ENCODE measurements at places on chromosomes 2 and 18. TPM values are rescaled to one million over a fixed set of nuclear protein-coding genes. Genes with fewer than 3 reads are reported as not detected.

DNA sequence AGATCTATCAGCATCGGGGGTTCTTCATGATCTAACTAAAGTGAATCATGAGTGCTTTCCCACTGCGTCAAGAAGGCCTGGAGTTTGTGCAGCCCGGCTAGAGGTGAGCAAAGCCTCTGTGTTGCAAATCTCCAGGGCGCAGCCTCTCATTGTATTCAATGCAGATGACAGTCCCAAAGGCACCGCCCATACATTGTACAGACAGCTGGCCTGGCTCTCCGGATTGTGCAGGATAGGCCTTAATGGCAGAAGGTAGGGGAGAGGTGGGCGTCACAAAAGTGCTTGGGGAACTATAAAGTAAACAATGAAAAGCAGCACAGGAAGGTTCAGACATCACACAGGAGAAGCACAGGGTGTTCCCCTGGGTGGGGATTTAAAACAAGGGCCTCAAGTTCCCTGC, 907 bp upstream of the GYPC start:
- peaks cover 34% of the 10 kb centered on the region for H3K4me1 ChIP-seq
- H3K27ac ChIP-seq = peak overlapping the region; percentile 97
- no peaks in the 10 kb centered on the region for H3K27me3 ChIP-seq
- H3K4me3 ChIP-seq = peak overlapping the region; percentile 95

DNA sequence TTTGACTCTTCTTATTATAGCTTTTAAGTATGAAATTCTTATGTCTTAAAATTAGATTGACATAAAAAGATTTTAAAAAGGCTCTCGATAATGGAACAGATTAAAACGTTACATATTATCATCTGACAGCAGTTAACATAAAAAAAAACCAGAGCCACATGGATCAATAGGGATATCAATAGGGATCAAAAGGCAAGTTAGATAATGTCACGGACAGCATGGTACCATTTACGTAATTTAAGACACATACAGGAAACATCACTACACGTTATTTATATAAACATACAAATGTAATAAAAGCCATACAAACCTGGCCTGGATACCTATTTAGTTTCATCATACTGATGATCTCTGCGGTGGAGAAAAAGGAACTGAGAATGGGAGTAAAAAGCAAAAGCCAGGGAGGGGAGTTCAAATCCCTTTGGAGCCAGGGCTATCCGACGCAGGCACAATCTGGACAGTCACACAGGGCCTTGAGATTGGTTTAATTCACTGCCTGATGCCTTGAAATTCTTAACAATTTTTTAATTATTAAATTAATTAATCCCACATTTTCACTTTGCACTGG, 227.2 kb downstream of the AFF3 start:
- peaks cover 2% of the 10 kb centered on the region for H3K27me3 ChIP-seq
- no peaks in the 10 kb centered on the region for H3K4me1 ChIP-seq
- H3K27ac ChIP-seq = no peak overlapping the region
- H3K4me3 ChIP-seq = no peak overlapping the region
- H3K36me3 ChIP-seq = no peaks in the 10 kb centered on the region

DNA sequence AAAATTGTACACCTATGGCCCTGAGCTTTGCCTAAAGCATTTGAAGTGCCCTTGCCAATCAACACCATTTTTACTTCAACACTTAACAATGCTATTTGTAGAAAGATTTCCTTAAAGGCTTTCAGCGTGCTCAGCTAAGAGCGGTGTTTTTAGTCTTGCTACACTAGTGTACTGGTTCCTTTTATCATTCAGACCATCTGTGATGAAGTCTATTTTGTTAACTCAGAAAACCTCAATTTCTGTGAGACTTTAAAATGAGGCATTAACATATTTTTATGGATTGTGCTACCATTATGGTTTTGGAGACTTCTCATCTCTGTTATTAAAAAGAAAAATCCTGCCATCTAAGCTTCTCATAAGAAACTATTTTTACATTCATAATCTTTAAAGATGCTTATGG, 46.6 kb upstream of the EHBP1 start:
- H3K4me3 ChIP-seq = no peak overlapping the region
- peaks cover 9% of the 10 kb centered on the region for H3K4me1 ChIP-seq
- DNase-seq = no peak
- no peak overlapping the region for H3K27ac ChIP-seq

- no peak for DNase-seq
- H3K4me1 ChIP-seq = peaks cover 12% of the 10 kb centered on the region
- H3K27ac ChIP-seq = no peak overlapping the region
- H3K27me3 ChIP-seq = peaks cover 3% of the 10 kb centered on the region
These were observed 18.4 kb upstream of the HPCAL1 start for GRCh38 chr2:10284108-10284870.

Gene FEV
- not detected for total RNA-seq

DNA sequence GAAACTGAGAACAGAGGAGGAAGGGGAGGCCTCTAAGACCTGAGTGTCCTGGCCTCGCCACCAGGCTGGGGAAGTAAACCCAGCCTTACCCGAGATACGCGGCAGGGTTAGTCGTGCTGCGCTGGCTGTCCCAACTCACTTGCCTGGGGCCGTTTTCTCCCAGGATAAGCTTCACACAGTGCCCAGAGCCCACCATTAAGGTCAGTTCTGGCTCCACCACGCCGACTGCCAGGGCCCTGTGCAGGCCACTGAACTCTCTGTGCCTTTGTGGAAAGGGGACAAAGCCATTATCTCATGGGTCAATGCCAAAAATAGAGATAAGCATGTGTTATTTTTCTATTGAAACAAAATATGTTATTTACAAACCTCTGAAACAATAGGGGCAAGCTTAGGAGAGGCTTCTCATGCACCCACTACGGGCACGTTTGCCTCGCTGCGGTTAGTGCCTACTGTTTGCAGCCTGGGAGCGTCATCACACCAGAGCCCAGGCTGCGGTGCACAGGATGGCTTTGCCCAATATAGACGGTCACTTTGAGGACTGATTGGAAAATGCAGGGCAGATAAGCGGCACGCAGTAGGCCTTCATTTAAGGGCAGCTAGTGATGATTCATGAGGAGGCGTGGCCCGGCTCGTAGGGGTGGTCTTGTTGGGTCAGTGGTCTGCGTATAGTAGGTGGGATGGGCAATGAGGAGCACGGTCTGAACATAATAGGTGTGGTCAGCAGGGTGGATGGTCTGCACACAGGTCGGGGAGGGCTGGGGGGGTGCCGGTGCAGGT, 242.1 kb downstream of the GLI2 start:
- H3K4me3 ChIP-seq = no peak overlapping the region
- H3K4me1 ChIP-seq = no peaks in the 10 kb centered on the region
- H3K27ac ChIP-seq = no peak overlapping the region
- H3K36me3 ChIP-seq = no peaks in the 10 kb centered on the region

Gene ERBB4
- not detected for total RNA-seq

Gene SLC5A7
- not detected for total RNA-seq

DNA sequence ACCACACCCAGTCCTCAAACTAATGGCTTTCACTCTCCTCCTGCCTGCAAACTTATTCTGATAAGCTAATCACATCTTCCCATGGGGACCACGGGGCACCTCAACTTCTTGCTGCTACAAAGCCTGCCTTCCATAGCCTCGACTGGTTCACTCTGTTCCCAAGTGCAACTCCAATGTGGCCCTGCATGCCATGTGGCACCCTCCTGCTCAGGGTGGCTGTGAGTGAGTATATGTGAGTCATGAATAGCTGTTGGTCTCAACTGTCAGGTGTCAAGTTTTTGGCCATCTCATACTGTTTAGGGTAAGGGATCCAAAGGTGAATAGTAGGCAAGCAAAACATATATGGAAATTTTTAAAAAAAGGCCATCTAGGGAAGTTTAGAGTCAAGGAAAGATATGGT, 276.1 kb upstream of the DCC start:
- H3K27me3 ChIP-seq = no peaks in the 10 kb centered on the region
- no peaks in the 10 kb centered on the region for H3K4me1 ChIP-seq
- H3K27ac ChIP-seq = no peak overlapping the region
- no peak for DNase-seq

GRCh38 chr2:191152482-191153240, 1.9 kb upstream of the STAT4 start:
- H3K4me1 ChIP-seq = peaks cover 59% of the 10 kb centered on the region
- H3K27me3 ChIP-seq = no peaks in the 10 kb centered on the region
- peak overlapping the region; percentile 96 for H3K27ac ChIP-seq
- peaks cover 23% of the 10 kb centered on the region for H3K36me3 ChIP-seq
- H3K4me3 ChIP-seq = no peak overlapping the region

Gene AKAIN1
- total RNA-seq = not detected

DNA sequence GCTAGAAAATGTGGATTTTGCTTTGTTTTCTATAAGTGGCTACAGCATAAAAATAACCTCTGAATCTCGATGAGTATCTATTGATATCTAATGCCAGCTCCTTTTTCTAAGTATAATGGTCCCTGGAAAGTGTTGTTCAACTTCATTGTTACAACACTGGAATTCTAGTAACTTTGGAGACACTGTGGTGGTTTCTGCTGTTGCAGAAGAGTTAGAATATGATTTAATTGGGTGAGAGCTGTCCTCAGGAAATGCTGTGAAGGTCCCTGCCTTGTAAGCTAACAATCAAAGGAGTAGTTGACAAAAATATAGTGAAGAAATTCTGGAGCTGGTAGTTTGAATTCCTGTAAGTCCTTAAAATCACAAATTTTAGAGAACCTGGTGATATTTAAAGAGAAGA, 62.1 kb downstream of the C18orf63 start:
- H3K27ac ChIP-seq = peak overlapping the region; percentile 28
- peaks cover 42% of the 10 kb centered on the region for H3K4me1 ChIP-seq
- DNase-seq = no peak

DNA sequence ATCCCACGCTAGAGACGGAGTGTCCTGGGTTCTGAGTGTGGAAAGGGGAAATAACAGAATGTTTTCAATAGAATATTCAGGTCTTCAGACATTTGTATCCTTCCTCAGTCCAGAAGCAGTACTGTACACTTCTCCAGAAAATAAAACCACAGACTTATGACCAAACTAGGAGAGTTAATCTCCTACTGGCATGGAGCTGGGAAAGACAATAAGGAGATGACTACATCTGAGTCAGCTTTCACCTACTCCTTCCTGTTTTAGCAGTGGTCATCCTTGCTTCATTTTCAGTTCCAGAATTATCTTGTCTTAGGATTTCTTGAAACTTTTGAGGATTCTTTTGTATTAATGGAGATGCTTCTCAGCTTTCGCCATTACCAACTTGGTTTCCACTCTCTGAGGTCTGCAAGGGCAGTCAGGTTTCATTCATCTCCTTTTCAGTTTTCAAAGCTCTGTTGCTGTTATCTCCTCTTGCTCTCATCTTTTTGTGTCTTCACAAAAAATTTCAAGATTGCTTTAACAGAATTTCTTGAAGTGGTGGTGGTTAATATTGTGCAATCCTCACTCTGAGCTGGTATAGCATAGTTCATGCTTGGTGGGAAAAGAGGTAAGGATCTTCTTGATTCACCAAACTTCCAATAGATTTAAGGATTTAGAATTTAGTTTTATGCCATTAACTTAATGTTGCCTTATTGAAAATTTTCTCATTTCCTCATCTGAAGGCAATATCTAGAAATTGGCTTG, 23.7 kb upstream of the NR4A2 start:
- no peaks in the 10 kb centered on the region for H3K36me3 ChIP-seq
- peaks cover 7% of the 10 kb centered on the region for H3K4me1 ChIP-seq
- no peak for DNase-seq
- peaks cover 8% of the 10 kb centered on the region for H3K27me3 ChIP-seq
- H3K4me3 ChIP-seq = no peak overlapping the region

GRCh38 chr18:23357996-23358594, 95.0 kb upstream of the RIOK3 start:
- peak overlapping the region; percentile 80 for H3K27ac ChIP-seq
- no peak for DNase-seq
- H3K4me1 ChIP-seq = peaks cover 39% of the 10 kb centered on the region
- H3K36me3 ChIP-seq = peaks cover 23% of the 10 kb centered on the region
- H3K27me3 ChIP-seq = no peaks in the 10 kb centered on the region

DNA sequence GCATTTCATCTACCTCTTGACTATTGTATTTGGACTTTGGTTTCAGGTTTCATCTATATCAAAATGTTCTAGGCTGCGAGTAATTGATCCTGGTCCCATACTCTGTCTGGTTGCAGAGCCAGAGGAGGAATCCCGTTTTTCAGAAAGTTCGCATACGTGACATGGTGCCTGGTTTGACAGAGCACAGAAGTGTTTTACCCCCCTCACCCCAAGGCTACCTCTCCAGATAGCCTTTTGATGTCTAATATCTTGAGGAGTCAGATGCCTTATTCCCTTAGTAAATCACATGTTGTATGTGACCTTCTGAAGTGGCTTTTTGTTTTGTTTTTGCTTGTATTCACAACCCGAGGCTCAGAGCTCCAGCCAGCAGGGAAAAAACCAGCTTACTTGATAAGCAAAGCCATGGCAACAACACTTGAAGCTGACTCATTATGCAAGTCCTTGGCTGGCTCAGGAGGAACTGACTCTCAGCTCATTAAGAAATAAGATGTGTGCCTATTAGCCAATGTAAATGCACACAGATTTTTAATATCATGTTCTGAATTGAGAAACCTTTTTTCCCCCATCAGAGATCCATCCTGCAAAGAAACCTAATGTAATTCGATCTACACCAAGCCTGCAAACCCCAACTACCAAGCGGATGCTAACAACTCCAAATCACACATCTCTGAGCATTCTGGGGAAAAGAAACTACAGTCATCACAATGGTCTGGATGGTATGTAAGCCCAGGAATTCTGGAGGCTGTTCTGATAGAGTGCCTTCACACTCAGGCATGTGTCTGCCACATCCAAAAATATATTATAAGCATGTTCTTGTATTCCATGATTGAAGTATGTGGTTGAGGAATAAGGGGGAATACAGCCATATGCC, 41.4 kb downstream of the OXER1 start:
- peaks cover 18% of the 10 kb centered on the region for H3K4me1 ChIP-seq
- H3K27me3 ChIP-seq = no peaks in the 10 kb centered on the region
- DNase-seq = peak; percentile 41
- H3K27ac ChIP-seq = peak overlapping the region; percentile 72
- no peak overlapping the region for H3K4me3 ChIP-seq
- H3K36me3 ChIP-seq = peaks cover 15% of the 10 kb centered on the region

Gene CCBE1
- not detected for total RNA-seq

Gene TMEM200C
- not detected for total RNA-seq

Gene SH3BP4
- 0.05 TPM for total RNA-seq

GRCh38 chr18:67845035-67845434, 328.5 kb upstream of the DSEL start:
- H3K27ac ChIP-seq = no peak overlapping the region
- H3K4me1 ChIP-seq = no peaks in the 10 kb centered on the region
- H3K27me3 ChIP-seq = no peaks in the 10 kb centered on the region
- H3K36me3 ChIP-seq = no peaks in the 10 kb centered on the region
- DNase-seq = no peak

Data from activated T-helper 2 cell treated with anti-CD3 and anti-CD28 coated beads, Interferon-gamma antibody, Interleukin-2, Interleukin-4, amounts not matched to agents 10 μg/mL and 5 μg/mL and 100 μg/mL, durations not matched to agents 14 hours and 24 hours and 36 hours (primary cell).